ENCODE measurements at places on chromosomes 3 and 15.
A peak's percentile ranks its signal among the peaks of the same experiment; 100 is the strongest.

DNA sequence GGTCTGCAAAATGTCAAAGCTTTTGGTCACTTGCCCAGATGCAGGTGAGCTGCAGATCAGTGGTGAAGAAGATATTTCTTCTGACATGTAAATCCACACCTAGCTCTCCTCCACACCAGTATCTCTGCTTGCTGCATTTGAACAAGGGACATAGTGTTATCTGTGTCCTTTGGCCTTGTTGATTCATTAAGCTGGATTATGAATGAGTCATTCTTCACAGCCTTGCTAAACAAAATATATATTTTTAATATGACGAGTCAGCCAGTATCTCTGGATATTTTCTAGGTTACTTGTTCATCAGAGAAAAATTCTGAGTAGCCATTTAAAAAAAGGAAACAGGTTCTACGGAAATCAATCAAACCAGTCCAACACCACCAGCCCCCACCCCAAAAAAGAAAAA, 190.6 kb upstream of the ADAMTS9 start:
- no peak for DNase-seq

- DNase-seq: peak; percentile 74
Observed at GRCh38 chr3:41199866-41200668, 762 bp downstream of the CTNNB1 start.

GRCh38 chr3:154718053-154718452, 288.1 kb upstream of the GPR149 start:
- no peak for DNase-seq

DNA sequence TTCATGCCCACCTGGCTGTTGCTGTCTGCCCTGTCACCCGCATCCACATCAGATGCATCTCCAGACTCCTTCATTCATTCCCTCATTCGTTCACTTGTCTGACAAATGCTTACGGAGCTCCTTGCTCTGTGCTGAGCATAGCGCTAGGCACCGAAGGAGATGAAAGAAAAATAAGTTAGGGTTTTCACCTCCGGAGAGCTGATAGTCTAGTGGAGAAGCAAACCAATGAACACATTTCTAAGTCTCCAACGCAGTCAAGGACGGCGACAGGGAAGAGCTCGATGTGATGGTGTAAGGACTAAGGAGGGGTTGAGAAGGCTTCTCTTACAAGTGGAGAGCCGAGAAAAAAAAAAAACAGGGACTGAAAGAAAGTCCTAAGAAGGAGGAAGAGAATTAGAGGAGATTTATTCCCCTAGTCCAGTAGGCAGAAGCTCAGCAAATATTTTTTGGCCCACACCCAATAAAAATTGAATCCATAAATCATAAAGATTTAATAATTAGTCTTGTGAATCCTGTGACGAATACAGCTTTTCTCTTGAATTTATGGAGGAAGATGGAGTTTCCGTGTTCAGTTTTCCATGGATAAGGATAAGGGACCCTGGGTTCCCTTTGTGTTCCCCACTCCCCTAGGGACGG, 127.2 kb upstream of the DLG1 start:
- DNase-seq: no peak

- DNase-seq: no peak
Observed at GRCh38 chr3:192901435-192901834, 16.2 kb downstream of the MB21D2 start.

DNA sequence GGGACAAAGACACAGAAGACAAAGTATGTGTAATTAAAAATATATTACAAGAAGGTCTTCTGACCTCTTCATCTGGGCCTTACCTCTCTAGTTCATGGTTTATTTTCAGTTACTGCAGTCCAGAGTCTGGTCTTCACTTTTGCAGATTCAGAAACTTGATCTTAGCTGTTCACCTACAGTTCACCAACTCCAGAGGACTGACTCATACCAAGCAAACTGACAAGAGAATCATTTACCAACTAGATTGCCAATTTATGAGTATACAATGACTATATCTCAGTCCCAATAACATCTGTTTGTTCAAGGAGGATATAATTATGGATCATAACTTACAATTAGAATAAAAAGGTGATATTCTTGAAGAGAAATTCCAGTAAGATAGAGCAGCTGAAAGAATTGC, 9.0 kb downstream of the P2RY1 start:
- no peak for DNase-seq

DNA sequence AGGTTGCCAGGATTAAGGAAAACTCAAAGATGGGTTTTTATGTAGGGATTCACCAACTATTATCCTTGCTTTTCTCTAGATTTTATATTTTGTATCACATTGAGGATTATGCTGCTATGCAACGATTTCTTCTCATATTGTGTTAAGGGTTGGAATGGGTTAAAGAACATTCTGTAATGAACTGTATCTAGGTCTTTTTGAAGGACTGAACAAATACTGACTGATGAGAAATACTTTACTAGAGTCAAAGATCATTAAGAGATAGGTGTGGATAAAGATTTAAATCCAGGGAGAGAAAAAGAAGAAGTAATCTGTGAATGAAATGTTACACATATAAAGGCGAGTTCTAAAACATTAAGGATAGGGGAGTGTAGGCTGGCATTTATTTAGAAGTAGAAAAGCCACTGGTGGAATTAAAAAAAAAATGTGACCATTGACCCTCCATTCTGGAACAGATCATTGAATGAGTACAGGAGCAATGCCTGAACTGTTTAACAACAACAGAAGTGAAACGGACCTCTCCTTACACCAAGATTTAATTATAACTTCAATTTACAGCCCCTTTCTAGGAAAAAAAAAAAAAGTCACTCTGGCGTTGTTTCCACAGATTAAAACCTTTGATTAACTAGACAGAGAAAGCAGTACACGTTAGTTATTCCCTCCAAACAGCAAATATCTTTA, 39.2 kb downstream of the PROS1 start:
- no peak for DNase-seq

- no peak for DNase-seq
Observed at GRCh38 chr3:60064210-60065178, 1014.7 kb upstream of the CFAP20DC start.

- no peak for DNase-seq
Observed at GRCh38 chr3:24227635-24228034, 267.0 kb downstream of the THRB start.

DNA sequence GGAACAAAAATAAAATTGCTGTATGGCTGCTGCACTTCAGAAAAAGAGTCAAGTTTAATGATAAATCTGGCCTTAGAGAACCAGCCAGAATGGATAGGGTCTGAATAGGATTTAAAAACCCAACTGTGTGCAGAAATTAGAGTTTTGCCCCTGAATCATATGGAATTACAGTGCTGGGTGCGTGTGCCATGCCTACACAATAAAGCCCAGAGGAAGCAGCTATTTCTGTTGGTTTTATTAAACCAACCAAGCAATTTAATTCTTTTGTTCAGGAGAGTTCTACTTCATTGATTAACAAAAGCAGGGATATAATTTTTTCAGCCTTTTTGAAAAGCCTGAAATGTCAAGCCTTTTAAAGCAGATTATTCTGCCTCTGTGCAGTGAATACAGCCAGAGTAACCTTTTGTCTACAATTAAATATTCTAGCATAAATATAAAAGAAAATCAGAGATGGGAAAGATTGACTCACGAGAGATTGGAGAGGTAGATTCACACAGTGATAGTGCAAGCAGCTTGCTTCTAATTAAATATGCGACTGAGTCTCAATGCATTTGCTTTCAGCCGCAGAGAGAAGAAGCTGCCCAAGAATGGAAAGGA, 66.7 kb upstream of the DNAJC19 start:
- no peak for DNase-seq

- no peak for DNase-seq
Observed at GRCh38 chr15:61517776-61518175, 288.7 kb upstream of the RORA start.

- DNase-seq: no peak
Observed at GRCh38 chr3:107265526-107265925, 111.7 kb upstream of the CCDC54 start.

DNA sequence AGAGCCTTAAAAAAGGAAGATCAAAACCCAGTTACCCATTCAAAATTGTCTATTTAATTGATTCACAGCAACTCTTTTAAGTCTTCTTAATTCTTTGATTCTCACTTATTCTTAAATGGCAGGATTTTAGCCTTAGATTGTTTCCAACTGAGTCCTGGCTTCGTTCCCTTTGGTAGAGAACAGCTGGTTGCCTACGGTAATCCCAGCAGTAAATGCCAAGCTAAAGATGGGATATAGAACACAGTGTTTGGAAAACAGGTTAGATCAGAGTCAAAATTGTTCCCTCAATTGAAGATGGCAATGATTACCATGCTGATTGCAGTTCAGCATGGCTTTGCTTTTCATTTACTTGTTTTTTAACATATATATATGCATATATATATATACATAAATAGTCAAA, 300.9 kb downstream of the PYDC2 start:
- no peak for DNase-seq

DNA sequence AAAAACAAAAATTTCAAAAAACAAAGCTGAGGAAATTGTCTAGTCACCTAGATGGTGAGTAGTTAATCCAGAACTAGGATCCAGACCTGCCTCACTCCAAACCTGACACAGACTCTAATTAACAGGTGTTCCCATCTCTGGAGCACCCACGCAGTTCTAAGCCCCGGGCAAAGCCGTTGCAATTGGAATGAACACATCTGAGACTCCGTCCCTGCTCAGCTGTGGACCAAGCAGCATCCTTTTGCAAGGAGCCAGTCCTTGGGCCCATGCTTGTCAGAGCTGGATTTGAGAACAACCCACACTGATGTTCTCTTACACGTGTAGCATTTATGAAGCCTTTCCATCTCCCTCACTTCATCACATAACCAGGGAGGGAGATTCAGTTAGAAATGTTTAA, 54.8 kb downstream of the LMCD1 start:
- no peak for DNase-seq

DNA sequence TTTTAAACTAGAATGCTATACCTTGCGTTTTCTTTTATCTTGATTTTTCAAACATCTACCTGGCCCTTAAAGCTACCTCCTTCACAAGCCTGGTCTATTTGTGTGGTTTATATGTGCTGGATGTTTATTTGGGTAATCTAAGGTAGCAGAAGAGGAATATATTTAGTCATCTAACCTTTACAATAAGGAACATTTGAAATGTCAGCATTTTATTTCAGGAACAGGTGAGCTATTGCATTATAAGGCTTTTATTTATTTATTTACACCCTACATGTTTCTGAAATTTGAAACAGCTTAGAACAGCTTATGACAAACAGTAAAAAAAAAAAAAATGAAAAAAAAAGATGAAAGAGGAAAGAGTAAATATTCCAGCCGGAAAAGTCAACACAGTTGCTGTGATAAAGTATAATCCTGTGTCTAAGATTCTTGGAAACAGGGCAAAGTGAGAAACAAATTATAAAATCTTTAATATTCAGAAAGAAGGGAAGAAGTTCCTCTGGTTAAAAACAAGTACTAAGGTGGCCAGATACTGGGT, 19.5 kb downstream of the HHLA2 start:
- DNase-seq: no peak

DNA sequence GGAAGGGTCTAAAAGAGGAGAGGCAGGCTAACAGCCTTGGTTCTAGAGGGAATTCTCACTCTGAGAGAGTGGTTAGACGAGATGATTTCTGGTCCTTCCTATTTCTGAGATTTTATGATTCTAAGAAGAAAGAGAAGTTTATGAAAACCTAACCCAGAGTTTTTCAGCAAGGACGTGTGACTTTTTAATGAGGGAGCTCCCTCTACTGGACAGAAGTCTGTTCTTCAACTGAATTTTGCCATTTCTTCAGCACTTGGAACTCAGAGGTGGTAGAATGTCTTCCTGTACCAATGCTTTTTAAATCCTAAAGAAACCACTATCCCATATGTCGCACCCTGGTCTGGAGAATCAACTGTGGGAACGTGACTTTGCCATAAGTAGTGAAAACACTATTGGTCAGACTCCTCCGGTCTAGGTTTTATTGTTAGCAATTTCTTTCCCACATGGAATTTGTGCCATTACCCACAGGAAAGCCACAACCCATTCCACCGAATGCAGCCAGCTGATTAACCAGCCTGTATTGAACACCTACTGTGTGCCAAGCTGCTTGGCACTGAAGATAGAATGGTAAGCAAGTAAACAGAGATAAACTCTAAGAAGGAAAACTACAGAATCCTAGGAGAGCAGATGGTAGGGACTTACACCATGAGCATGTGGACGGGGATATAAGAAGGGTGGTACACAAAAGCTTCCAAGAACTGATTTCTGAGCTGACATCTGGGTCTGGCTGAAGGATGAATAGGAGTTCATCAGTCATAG, 199.5 kb upstream of the LMCD1 start:
- DNase-seq: no peak

DNA sequence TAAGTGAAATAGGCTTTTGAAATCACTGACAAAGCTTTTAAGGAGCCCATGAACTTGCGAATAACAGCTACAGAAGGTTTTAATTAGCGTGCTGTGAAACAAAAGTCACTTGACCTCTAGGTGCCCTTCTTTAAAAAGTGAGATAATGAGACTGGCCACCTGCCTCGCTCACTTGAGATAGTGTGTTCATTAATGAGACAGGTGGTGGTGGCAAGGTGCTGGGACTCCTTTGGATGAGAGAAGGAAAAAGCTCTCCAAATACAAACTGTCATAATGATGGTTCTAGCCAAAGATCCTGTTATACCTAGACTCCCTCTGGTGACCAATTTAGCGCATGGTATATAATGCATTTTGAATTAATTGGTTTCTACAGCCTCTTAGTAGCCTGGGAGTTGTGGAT, 22.7 kb upstream of the IREB2 start:
- DNase-seq: no peak

GRCh38 chr3:72041511-72041910, 256.6 kb upstream of the PROK2 start:
- DNase-seq: peak; percentile 70

- no peak for DNase-seq
Observed at GRCh38 chr15:35567392-35567791, 21.4 kb upstream of the DPH6 start.

DNA sequence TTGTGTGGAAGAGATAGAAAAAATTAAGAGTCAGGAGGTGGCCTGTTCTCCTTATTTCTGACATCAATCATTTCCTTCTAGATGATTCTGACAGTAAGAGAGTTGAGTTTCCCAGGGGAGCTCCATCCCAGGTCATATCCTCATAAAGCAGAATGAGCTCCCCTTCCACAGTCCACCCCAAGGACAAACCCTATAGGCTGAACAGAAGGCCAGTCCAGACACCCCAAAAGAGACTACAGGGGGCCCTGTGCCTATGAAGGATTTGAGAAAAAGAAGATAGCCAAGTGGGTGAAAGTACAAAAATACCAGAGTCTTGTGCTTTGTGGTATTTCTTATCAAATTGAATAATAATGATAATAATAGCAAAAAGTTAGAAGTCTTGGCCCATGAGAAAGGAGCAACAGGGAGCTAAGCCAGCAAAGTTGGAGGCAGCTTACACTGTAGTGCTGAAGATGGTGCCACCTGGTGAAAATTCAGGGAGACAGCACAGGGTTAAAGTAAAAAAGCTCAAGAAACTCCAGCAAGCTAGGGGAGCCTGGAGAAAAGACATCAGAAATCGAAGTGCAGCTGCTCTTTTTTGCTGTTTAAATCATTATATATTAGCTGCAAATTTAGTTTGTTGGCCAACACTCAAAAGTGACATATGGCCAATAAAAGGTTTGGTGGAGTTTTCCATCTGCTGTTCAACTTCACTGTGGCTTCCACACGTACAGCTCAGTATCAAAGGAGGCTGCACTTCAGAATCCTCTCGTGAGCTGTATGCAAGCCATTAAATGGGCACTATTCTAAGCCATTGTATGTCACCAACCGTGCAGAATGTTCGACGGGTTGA, 35.8 kb upstream of the SLC24A5 start:
- no peak for DNase-seq

GRCh38 chr3:177615015-177615414, 417.7 kb upstream of the TBL1XR1 start:
- peak; percentile 76 for DNase-seq

Data from right hindlimb (tissue), 1 donor.